ENCODE measurements at places on chromosomes 1 and 21.

- no peak for DNase-seq
Measured at GRCh38 chr1:42463921-42464320, 835 bp downstream of the CCDC30 start.

DNA sequence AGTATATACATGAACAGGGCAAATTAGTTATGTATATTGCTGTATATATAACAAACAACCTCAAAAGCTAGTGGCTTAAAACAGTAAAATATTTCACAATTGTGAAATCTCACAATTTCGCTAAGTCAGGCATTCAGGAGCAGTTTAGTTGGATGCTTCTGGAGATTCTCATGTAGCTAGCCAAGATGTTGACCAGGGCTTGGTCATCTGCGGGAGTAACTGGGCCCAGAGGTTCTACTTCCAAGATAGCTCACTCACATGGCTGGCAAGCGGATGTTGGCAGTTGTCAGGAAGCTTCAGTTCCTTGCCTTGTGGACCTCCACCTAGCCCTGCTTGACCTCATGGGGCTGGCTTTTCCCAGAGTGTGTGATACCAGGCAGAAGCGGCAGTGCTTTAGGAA is 95.6 kb downstream of the TTC3 start:
- DNase-seq: no peak

DNA sequence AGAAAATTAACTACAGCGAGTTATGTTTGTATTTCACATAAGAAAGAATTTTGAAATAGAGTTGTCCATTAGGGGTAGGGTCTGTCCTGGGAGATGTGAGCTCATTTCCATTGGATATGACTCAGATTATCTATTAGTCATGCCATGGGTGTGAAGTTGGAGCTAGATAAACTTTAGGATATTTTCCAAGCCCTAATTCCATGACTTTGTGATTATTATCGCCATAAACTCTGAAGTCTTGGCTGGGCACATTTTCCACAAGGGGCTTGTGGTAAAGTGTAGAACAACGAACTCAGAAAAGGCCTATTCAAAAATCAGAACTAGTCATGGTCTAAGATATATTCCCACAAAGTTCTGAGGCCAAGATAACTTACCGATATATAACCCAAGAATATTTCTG is 396.6 kb downstream of the DPYD start:
- DNase-seq: no peak

GRCh38 chr1:7613106-7613850 is 157.8 kb upstream of the VAMP3 start:
- DNase-seq: no peak

DNA sequence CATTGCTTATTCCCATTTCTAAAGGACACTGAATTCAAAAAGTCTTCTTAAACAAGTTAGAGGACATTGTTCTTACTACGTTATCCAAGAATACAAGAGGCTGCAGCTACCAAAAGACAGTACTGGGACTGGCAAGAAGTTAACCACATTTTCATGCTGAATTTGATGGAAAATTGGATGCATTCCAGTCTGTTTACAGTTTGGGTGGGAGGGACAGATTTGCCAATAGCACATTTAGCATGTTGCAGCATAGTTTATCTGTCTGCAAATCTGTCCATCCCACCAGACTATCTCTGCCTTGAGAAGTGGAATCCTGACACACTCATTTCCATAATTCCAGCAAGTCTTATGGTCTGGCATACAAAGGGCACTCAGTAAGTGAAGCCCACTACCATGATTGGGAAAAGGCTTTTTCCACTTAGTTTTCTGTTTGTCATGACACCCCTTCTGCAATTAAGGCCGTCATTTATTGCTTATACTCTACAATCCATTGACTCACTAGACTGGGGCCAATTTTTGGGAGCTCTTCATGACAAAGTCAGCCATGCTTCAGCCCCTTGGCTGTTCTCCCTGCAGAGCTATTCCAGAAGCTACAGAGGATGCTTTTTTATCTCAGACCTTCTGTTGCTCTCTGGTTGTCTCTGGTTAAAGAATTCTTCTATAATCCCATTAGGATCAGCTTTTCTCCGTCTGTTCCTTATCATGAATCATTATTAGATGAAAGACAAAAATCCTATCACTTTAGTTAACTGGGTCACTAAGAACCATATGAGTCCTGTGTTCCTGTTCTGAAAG is 355.8 kb upstream of the PTBP2 start:
- peak; percentile 42 for DNase-seq

GRCh38 chr1:78619446-78619802 is 824 bp upstream of the IFI44L start:
- DNase-seq: no peak

DNA sequence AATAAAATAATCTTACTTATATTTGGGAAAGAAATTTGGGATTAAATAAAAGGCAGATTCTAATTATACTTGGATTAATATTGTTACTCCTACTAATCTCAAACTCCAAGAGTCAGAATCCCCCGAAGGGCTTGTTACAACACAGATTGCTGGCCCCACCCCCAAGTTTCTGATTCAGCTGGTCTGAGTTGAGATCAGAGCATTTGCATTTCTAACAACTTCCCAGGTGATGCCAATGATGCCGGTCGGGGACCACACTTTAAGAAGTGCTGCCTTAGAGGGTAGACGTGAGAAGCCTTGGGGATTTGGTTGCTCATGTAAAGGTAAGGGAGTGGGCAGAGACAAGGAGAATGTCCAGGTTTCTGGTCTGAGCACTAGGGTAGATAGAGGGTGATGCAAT is 47.2 kb downstream of the FMN2 start:
- no peak for DNase-seq

GRCh38 chr1:42324398-42325013 is 10.5 kb downstream of the FOXJ3 start:
- no peak for DNase-seq

DNA sequence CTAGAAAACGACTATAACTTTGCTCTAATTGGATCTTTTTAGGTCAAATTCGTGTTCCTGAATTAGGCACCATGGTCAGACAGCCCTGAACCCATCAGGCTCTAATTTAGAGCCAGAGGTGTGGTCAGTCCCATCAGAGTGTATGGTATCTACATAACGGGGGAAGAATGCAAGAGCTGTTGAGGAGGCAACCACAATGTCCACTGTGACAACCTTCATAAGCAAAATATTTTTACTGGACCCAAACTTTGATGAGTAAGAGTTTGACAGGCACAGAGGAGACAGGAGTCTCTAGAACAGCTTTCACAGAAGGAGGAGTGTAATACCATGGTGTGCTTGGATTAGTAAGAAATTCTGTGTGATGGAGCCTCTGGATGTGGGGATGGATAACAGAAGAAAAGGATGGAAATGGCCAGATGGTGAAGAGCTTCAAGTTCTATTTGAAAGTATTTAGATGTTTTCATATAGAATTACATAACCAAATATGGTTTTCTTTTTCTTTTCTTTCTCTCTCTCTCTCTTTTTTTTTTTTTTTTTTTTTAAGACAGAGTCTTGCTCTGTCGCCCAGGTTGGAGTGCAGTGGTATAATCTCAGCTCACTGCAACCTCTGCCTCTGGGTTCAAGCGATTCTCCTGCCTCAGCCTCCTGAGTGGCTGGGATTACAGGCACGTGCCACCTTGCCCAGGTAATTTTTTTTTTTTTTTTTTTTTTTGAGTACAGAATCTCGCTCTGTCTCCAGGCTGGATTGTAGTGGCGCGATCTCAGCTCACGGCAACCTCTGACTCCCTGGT is 24.9 kb downstream of the UBE2U start:
- DNase-seq: no peak

GRCh38 chr1:109331113-109331512 is 24.3 kb upstream of the MYBPHL start:
- no peak for DNase-seq

GRCh38 chr1:46547481-46548383 is 3.7 kb downstream of the KNCN start:
- no peak for DNase-seq

GRCh38 chr1:7294636-7295035 is 476.5 kb upstream of the VAMP3 start:
- DNase-seq: no peak

DNA sequence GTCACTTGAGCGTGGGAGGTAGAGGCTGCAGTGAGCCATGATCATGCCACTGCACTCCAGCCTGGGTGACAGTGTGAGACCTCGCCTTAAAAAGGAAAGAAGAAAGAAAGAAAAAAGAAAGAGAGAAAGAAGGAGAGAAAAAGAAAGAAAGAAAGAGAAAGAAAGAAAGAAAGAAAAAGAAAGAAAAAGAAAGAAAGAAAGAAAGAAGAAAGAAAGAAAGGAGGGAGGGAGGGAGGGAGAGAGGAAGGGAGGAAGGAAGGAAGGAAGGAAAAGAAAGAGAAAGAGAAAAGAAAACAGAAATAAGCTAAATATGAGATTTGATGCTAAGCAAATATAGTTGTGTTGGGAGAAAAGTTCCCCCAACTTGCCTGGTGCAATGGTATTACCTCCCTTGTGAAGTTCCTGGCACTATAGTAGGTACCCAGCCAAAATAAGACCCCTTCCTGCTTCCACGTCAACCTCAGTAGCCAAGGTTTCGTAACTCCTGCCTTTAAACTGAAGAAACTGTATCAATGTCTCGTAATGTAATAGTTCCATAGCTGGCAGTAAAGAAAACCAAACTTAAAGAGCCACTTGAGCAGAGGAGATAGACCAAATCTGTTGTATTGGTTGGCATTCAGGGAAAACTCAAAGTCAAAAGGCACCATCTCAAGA is 88.1 kb upstream of the HNRNPU start:
- DNase-seq: no peak

- peak; percentile 53 for DNase-seq
Measured at GRCh38 chr1:24364975-24365678, 46.0 kb downstream of the GRHL3 start.

- no peak for DNase-seq
Measured at GRCh38 chr1:15446212-15446611, 8.0 kb downstream of the CTRC start.

DNA sequence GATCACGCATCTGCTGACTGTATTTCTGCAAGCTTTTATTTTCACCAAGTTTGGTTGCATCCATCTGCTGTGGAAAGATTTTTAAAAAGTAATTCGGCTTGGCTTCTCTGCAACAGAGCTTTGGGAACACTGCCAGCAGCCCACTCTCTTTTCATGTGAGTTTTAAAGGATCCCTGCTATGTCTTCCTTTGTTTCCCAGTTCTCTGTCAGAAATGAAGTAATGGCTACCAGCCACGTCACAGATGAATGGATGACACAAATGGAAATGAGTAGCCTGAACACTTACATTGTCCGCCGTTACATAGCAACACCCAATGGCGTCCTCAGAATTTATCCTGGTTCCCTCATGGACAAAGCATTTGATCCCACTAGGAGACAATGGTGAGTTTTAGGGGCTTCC is 80.6 kb upstream of the RAVER2 start:
- DNase-seq: no peak

DNA sequence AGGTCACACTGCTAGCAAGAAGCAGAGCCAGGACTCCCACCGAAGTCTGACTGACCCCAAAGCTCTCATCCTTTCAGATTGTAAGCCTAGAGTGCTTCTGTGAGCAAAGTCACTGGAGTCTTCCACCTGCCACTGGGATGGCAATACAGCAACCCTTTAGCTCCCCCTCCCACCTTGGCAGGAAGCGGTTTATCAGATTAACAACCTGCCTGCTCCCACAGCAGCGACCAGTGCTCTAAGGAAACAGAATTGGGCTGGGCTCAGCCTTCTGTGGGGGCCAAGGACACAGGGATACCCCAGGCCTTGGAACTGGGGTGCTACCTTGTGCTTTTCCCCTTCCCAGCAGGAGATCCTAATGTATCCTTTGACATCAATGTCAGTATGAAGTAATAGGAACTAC is 76.0 kb downstream of the GFI1 start:
- no peak for DNase-seq

DNA sequence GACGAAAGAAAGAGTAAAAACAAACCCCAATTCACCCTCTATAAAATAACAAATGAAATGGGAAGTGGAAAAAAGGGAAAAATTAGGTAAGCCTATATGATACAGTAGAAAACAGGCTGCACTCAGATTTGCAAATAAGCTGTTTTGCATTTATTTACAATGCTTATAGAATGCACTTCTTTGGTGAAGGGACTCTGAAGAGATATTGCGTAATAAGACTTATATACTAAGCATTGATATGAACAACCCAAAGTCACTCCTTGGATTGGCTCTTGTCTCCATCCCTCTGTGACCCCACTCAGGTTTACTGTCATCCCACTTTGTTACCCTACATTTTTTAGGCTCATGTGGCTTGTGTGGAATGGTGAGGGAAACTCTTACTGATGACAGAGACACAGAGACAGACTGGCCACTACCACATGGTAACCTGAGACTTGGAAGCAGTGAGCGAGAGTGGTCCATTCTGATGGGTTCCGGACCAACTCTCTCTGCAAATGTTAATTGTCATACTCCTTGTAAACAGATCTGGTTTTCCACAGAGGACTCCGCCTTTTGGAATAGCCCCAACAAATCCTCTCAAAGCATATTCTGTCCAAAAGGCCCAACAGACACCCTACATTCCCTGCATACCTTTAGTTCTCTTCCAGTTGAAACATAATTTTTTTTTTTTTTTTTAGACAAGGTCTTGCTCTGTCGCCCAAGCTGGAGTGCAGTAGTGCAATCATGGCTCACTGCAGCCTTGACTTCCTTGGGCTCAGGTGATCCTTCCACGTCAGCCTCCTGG is 11.0 kb downstream of the GSTM5 start:
- DNase-seq: no peak

GRCh38 chr1:91885213-91885715 is 687 bp downstream of the TGFBR3 start:
- peak; percentile 31 for DNase-seq

Data from foreskin melanocyte (primary cell).